ENCODE measurements at places on chromosomes 7 and 10.
A peak's percentile ranks its signal among the peaks of the same experiment; 100 is the strongest.

- DNase-seq: no peak
Measured at GRCh38 chr10:72318418-72319262, 36.1 kb downstream of the DNAJB12 start.

DNA sequence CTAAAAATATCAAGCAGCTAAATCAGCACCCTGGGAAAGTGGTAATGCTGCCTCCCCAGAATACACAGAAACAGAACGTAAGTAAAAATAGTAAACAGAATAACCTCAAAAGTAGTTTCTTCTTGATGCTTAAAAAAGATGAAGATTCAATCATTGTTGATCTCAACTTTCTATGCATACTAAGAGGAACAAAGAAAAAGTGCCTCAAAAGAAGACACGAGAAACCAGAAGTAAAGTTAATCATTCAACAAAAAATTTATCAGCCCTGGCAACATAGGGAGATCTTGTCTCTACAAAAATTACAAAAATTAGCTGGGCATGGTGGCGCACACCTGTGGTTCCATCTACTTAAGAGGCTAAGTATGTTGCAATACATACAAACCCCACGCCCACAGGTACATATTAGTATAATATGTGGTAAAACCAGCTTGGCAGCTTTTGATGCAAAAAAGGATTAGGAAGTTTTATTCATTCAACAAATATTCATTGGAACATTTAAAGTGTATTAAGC lies 153.7 kb downstream of the NRBF2 start:
- no peak for DNase-seq

GRCh38 chr7:134452419-134452838 lies 6.5 kb downstream of the AKR1B1 start:
- DNase-seq: no peak

- no peak for DNase-seq
Measured at GRCh38 chr7:28062197-28062991, 118.2 kb downstream of the JAZF1 start.

DNA sequence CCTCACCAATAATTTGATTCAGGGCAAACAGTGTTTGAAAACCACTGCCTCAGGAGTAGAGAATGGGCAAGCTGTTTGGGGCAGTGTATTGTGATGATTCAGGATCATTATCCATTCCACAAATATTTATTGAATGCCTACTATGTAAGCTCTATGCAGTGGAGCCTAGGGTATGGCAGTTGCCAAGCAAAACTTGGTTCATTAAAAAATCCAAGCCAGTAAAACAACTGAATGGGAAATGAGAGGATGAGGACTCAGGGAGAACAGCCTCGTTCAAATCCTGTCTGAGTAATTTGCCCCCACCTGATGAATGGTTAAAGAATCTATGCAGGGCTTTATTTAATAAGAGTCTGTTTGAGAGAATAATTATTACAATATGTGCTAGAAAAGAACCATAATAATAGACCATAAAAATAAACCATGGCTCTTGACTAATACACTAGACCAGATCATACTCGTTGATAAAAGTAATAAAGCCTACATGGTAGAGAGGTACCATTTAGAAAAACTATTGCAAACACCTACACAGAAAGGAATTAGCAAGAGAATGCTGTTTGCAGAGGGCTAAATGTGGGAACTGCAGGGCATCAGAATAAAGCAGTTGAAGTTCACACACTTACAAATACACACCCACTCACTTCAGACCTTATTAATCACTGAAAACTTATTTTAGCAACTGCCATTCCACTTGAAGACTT lies 71.7 kb downstream of the CREB5 start:
- DNase-seq: no peak

- no peak for DNase-seq
Measured at GRCh38 chr7:4549681-4550080, 132.4 kb upstream of the FOXK1 start.

- DNase-seq: no peak
Measured at GRCh38 chr10:127441350-127442219, 107.5 kb upstream of the NPS start.

- DNase-seq: peak; percentile 24
Measured at GRCh38 chr7:92832534-92833023, 3.8 kb downstream of the CDK6 start.

DNA sequence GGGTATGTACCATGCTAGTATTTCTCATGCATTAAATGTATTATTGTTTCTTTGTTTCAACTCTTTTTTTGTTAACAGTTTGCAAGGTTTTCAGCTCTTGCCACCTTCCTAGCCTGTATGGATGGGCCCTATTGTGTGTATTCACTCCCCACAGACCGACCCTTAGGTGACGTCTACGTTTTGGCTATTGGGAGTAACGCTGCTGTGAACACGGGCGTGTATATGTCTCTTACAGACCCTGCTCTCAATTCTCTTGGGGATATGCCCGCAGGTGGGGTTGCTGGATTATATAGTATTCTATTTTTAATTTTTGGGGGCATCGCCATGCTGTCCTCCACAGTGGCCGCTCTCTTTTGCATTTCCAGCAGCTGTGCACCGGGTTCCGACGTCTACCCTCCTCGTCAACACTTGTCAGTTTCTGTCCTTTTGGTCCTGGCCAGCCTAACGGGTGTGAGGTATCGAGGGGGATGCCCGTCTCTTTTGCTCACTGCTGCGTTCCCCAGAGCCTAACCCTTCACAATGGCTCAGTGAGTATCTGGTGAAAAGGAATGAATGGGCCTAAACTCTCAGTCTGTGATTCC lies 64.1 kb upstream of the GNA12 start:
- DNase-seq: no peak

DNA sequence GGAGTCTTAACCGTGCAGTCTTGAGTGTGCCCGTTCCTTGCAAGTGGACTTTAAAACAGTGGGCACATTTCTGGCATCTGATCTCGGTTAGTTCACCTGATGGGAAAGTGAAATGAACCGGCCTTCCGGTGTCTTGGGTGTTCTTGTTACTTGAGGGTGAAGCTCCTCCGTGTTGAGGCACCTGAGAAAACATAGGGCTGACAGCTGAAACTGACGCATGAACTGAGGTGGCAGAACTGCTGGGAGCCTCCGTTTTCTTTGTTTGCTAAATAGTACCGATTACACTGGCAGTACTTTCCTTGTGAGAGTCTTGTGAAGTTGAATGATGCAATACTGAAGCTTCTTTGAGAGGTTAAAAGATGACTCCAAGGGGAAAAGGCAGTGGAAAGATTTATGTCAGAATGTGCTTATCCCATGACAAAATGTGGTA lies 62.8 kb upstream of the SAMD8 start:
- DNase-seq: no peak

DNA sequence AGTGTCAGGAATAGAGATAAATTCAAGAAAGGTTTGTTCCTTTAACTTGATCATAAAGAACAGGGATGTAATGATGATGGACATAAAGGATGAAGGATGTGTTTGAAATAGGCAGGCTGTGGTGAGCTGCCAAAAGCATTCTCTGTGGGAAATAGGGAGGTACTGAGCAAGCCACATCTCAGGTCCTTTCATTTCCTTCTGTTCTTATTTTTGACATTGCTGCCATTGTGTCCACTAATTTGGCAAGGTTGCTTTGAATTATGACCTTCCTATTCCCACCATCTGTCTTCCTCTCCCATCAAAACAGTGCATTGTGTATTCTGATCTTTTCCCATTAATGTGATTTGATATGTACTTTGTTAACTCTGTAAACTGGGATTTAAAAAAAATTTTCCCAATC lies 9.4 kb downstream of the SCRN1 start:
- DNase-seq: no peak

GRCh38 chr10:14876764-14877163 lies 1.9 kb upstream of the SUV39H2 start:
- no peak for DNase-seq

- DNase-seq: no peak
Measured at GRCh38 chr10:58086144-58086762, 181.4 kb downstream of the IPMK start.

DNA sequence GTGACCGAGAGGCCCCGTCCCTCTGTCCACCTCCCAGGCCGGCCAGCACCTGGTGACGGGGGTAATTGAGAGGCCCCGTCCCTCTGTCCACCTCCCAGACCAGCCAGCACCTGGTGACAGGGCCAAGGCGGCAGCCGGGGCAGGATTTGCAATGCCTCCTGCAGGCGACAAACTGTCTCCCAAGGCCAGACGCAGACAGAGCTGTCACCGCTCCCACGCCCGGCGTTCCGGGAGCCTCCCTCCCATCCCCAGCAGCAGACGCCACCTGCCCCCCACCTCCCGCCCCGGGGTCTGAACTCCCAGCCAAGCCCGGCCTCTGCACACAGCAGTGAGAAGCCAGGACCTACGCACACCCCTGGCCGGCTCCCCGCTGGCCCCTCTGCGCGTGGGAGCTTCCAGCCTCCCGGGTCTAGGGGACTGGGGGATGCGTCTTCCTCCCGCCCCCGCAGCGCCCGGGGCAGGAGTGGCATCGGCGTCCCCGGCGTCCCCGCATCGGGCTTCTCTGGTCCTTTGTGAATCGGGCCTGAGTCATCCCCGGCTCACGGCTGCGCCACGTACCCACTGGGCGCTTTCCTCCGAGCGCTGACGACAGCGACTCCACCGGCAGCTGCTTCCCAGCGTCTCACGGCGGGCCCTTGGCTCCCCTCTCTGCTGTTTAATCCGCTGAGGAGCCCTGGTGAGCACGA lies 95.1 kb upstream of the DIP2C start:
- DNase-seq: peak; percentile 39

DNA sequence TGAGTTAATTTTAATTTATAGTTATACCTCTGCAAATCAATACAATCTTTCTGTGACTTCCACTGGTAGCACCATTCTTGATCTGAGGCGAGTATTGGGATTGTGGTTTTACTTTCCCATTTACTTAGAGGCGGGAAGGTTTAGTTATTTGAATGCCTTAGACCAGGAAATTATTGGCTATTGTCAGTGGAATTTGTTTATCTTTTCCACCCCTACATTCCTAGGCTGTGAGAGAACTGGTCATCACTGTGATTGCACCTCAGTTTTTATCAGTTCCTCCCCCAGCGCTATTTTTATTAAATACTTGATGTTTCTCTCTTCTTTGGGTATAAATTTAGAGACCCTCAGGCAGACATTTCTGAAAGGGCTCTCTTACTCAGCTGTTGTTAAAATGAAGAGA lies 29.9 kb downstream of the CDK14 start:
- DNase-seq: no peak

DNA sequence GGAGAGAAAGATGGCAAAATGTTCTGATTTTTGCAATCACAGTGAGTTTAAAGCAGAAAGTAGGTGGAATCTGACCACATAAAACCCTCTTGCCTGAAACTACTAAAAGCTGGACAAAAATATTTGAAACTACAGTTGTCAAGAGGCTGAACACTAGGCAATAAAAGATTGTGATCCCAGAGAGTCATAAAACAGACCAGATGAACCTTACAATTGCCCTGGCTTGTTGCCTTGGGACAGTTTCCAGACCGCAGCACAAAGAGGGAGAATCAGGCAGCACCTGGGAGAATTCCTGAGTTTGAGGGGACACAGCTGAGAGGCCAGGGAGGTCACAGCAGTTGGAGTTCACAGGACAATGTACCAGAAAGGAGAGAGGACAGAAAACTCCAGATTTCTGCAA lies 107.3 kb upstream of the NANOS1 start:
- DNase-seq: no peak

- no peak for DNase-seq
Measured at GRCh38 chr7:81301815-81302214, 383.0 kb upstream of the SEMA3C start.

DNA sequence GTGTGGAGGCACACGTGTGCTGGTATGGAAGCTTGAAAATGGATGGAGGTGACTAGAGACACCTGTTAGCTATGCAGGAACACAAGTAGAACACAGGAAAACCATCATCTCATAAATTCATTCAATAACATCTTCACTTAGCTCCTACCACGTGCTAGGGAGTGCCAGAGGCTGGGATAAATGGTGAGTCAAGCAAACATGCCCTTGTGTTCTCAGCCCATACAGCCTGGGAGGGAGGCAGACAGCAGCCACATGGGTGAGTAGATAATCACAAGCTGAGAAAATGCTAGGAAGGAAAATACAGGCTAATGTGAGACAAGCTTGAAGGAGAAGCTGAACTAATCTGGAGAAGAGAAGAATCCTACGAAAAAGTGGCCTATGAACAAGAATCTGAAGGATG lies 468.0 kb upstream of the ZMIZ1 start:
- DNase-seq: no peak

- DNase-seq: no peak
Measured at GRCh38 chr7:155809332-155809946, 2.8 kb downstream of the SHH start.

GRCh38 chr7:155706376-155706775 lies 61.9 kb downstream of the RBM33 start:
- no peak for DNase-seq

GRCh38 chr7:55127622-55128081 lies 108.8 kb downstream of the EGFR start:
- DNase-seq: no peak

GRCh38 chr10:67077376-67077775 lies 151.5 kb downstream of the LRRTM3 start:
- no peak for DNase-seq

GRCh38 chr10:73095481-73096021 lies 1.1 kb downstream of the P4HA1 start:
- no peak for DNase-seq

DNA sequence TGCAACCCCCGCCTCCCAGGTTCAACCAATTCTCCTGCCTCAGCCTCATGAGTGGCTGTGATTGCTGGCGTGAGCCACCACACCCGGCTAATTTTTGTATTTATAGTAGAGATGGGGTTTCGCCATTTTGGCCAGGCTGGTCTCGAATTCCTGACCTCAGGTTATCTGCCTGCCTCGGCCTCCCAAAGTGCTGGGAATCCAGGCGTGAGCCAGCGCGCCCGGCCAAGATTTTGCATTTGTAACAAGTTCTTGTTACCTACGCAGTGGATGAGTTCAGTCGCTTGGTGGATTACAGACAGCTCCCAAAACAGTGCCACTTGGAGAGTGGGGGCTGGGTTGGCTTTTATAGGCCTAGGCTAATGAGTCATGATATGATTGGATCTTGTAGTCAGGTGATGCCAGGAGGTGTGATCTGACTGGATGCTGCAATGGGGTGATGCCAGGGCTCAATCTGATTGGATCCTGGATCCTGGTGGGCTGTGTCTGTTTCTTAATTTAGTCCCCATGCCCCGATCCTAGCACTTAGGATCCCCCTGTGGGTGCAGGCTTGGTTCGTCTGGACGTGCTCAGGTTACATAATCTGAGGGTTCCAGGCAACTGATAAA lies 20.3 kb downstream of the SBDS start:
- DNase-seq: no peak

DNA sequence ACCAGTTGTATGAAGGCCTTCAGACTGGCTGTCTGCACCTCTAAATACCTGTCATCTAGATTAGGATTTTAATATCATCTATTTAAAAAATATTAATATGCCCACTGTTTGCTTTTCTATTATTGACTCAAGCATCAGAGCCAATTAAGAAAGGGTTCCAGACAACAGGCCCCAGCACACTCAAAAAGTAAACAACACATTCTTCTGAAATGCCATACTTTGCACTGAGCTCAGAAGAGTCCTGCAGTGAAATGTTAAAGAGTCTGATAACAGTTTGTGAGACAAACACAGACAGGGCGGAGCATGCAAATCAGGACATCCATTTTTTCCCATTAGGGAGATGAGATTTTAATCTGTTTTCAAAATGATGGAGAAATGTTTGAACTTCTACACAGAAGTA lies 45.9 kb upstream of the KLF6 start:
- DNase-seq: no peak
